ENCODE measurements at places on chromosomes 4 and X.

DNA sequence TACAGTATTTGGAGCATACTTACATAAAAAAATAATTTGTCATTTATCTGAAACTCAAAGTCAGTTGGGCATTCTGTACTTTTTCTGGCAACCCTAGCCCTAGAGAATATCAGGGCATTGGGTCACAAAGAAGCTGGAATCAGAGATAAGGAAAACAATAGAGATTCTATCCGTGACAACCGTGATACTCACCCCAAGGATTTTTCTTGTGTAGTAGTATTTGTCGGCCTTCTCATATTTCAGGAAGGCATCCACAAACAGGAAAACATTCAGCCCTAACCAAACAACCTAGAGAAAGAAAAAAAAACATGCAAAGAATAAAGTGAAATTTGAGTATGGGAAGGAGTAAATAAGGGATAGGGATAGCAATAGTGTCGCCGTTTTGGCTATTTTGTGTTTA, 3.6 kb downstream of the NOX1 start:
- no peak for DNase-seq

GRCh38 chr4:7348946-7349900, 85.5 kb downstream of the PSAPL1 start:
- DNase-seq: no peak

- no peak for DNase-seq
Measured at GRCh38 chr4:110049951-110050925, 137.6 kb downstream of the EGF start.

- DNase-seq: no peak
Measured at GRCh38 chrX:107454302-107454701, 4.8 kb downstream of the FRMPD3 start.

- DNase-seq: no peak
Measured at GRCh38 chr4:102503831-102504786, 3.0 kb downstream of the NFKB1 start.

DNA sequence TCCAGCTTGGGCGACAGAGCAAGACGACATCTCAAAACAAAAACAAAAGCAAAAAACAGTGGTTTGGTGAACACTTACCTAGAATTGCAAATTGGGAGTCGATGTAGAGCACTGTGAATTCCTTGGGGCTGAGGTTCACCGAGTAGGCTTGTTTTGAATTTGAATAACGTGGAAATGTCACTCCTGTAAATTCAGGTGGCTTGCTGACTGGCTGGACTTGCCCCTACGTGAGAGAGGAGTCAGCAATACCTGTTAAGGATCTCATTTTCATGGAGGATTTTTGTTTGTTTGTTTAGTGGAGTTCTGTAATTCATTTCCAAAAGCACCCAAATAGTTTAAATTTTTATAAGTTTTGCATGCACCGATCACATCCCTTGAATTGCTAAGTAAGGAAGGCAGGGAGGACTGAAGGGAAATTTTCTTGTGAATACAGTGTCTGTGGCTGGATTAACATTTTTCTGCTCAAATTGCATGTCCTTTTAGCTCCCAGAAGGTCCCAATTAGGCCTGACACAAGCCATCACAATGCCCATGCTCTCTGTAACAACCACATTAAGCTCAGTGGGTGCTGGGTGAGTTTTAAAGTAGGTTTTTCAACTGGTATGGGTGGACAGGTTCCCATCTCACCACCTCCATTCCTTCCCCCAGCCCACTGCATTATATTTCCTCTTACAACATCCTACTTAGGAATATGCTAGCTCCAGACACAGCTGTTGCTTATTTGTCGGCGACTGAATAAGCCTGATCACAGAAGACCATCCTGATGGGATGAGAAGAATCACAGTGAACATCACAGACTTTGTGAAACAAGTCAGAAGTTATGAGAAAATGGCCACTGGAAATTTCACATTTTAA, 58.5 kb upstream of the TTC29 start:
- DNase-seq: no peak

DNA sequence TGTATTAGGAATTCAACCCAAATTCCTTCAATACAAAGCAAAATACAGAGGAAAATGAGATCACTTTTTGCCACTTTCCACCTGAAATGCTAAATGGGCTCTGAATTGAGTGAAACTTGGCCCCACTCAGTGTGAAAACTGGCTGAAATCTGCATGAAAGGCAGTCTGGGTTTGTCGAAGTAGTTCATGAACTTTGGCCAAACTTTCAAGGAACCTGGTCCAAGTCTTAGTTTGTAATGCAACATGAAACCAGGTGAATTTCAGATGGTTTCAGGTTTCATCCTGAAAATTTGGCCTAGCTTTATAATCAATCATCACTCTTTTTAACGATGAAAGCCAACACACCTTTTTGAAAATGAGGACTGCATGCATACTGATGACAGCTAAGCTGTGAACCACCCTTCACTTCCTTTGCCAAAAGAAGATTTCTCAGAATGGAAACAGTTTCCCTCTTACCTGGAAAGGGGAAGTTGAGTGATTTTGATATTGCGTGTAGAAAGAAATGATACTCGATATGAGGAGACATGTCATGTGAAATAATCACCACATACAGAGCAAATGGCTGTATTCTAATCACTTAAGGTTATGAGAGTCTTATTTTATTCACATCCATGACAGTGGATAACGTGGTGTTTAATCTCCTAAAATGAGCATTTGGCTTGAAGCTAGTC, 209.9 kb upstream of the ETNPPL start:
- DNase-seq: no peak

- no peak for DNase-seq
Measured at GRCh38 chrX:34848281-34848680, 94.3 kb upstream of the FAM47B start.

DNA sequence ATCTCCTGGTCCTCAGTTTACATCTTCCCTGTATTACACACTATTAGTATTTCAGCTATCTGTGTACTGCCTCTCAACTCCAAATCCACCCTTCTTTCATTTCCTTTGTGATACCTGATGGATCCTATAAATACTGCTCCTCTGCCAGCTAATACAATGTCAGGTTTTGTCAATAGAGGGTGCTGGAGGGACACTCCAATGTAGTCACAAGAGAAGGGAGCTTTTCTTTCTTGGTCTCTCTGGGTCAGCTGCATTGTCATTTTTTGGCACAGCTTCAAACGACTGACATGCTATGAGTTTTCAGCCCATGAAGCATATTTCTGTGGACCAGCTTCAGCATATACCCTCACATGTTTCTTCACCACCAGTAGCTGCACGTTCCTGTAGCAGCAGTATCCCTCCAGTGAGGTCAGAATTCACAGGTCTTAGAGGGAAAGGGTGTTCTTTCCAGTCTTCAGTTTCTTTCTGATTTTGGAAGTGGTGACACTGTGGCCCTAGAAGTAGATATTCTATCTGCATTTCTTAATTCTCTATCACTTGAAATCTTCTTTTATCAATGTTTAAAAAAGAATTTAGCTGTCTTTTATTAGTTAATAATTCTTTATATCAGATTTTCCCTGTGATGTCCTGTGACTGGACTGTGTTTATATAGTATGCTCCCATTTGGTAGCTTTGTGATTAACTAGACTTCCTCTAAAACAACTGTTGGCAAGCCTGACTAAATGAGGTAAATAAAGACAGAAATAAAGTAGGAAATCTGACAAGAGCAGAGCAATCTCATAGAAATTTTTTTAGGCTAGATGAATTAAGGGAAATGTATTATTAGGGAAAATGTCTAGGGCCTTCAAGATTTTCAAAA, 60.6 kb downstream of the GABRA2 start:
- DNase-seq: no peak

DNA sequence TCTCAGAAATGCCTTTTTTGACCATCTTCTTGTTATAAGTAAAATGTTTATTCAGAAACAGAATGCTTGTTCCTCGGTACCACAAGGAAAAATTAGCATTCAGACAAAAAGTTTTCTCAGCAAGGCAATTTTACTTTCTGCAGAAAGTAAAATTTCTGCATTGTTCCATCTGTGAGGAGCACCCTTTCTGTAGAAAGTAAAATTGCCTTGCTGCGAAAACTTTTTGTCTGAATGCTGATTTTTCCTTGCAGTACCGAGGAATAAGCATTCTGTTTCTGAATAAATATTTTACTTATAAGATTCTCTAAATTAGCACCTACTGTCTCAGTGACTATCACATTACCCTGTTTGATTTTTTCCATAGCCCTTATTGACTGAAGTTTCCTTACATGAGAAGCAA, 24.8 kb downstream of the ITGB1BP2 start:
- DNase-seq: no peak

DNA sequence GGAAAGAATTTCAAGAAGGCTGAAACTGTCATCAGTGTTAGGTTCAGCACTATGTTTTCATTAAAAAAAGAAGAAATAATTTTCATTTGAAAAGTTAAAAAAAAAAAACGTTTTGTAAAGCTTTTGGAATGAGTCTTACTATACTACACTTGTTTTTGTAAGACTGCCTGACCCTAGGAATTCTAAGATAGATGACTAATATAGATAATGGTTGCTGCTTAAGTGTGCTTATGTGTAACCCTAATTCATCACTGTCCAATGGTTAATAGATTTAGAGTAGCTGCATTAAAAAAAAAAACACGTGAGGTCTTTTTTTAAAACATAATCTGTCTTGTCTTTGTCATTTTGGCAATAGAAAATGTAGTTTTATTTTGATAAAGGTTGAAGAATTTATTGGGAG, 323.2 kb downstream of the IL1RAPL1 start:
- no peak for DNase-seq

DNA sequence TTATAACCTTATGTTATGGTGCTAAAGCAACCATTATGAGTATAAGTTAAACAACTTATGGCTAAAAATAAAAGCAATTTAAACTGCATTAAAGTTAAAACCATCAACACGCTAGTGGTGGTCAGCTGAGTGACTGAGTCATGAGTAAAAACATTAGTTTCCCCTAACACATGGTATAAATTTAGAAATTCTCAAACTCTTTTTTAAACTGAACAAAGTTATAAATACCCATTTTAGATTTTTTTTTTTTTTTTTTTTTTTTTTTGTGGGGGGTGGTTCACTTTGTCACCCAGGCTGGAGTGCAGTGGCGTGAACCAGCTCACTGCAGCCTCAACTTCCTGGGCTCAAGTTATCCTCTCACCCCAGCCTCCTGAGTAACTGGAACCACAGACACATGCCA, 5.4 kb upstream of the BBS7 start:
- no peak for DNase-seq

- no peak for DNase-seq
Measured at GRCh38 chrX:137573324-137574101, 7.6 kb downstream of the ZIC3 start.

DNA sequence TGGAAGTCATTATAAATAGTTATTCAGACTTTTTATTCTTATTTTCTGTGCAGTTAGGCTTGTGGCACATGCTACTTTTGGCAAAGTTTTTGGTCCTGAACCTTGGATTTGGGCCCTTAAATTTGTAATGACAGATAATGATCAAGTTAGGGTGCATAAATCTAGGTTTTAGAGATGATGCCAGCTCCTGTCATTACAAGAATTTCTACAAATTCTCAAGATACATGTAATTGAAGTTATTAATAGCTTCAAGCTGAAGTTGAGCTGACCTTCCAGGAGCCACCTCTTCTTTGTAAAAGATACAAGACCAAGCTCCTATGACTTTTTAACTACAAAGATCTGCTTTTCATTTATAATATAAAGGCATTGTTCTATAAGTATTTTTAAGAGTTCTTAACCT, 255.6 kb upstream of the UGT8 start:
- DNase-seq: no peak

GRCh38 chr4:56973336-56973735, 4.1 kb downstream of the NOA1 start:
- DNase-seq: no peak
